Endothelial cell (in vitro differentiated cells): ENCODE measurements at places on chromosomes 13 and 19.

- DNase-seq, result no peak
Observed at GRCh38 chr13:52707375-52707774, 32.2 kb downstream of the CNMD start.

- DNase-seq, result no peak
Observed at GRCh38 chr13:105139380-105140285, 1395.8 kb downstream of the EFNB2 start.

GRCh38 chr13:110121422-110122083 lies 185.4 kb downstream of the COL4A1 start:
- no peak for DNase-seq

DNA sequence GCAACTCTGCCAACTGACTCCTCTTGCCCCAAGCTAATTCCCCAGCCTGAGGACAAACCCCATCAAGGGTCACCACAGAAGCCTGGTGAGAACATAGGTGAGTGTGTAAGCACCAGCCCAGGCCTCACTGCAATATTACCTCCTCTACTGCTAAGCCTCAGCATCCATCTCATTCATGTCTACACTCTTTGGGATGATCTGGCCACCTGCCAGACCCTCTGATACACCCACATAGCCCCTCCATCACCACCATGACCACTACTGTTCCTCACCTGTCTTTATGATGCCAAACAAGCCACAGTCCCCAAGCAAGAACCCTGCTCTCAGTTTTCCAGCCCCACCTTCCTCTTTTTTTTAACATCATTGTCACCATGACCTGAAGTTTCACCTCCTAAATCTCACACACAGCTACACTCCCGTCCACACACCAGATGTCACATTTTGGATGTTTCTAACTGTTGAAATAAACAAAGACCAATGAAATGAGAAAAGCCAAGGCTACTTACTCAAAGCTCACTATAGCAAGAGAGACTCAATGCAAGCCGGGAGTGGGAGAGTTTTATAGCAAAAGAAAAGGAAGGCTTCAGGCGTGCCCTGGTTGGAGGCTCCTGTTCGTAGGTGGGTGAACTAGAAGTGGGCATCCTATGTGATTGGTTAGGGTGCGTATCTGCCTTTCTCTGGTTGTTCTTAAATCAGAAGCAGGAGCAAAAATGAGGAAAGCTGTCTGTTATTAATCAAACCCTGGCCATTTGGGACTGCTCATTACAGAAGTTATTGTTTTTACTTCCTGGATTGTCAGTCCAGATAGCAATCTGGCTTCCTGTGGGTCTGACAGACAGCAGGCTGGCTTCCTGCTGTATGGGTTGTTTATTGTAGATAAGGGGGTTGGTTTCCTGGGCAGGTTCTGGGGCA lies 2.0 kb downstream of the ZNF792 start:
- peak; percentile 57 for DNase-seq

DNA sequence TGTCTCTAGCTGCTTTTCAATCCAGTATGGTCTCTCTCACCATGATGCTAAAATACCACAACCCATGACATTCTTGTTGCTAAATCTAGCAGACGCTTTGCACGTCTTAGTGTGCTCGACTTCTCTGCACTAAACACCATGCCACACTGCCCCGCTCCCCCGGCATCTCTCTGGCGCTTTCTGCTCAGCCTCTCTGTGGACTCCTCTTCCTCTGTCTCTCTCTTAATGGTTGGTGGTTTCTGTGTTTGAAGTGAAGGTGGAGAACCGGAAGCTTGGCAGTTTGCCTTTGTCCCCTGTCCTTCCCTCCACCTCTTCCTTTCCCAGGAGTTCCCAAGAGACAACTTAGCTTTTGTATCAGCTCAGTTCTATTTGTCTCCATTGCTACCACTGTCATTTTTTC lies 8.8 kb downstream of the ERCC5 start:
- DNase-seq, result no peak

DNA sequence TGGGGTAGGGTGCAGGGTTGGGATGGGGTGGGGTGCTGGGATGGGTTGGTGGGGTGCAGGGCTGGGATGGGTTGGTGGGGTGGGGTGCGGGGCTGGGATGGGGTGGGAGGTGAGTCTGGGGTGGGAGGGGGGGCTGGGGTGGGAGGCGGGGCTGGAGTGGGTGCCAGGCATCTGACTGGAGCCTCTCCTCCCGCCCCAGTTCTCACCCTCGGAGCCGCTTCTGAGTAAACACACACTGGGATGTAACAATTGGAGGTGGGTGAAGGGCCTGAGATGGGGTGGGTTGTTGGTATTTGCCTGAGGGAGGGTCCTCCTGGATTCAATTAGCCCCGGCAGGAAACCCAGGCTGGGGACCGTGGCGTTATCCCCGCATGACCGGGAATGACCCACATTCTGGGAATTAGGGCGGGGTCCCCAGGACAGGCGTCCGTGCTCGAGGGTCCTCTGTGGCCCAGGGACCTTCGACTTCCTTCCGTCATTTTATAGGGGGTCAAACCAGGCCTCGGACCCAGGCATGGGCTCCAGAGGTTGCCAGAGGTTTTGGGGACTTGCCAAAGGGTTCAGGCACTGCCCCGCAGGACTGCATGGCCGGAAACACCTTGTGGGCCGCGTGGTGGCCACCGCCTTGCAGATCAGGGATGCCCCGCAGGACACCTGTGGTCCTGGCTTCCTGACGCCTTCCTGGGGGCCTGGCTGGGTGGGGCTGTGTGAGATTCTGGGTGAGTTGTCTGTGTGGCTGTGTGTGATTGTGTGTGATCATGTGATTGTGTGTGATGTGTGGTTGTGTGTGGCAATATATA lies 1.4 kb downstream of the TMPRSS9 start:
- DNase-seq, result no peak

DNA sequence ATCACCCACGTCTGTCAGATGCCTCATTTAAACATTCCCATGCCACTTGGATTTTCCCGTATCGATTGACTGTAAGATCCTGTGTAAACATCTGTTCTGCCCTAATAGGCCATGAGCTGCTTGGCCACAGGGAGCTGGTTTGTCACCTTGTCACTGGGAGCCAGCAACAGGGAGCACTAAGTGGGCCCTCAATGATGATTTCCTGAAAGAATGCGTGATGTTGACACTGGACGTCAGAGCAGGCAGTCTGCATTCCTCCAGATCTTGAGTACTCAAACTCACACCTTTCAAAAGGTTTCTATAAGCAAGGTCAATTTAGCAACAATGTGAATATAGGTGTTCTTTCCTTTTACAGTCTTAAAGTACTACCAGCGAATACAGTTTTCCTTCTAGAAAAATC lies 78.8 kb downstream of the TUBGCP3 start:
- DNase-seq, result no peak

DNA sequence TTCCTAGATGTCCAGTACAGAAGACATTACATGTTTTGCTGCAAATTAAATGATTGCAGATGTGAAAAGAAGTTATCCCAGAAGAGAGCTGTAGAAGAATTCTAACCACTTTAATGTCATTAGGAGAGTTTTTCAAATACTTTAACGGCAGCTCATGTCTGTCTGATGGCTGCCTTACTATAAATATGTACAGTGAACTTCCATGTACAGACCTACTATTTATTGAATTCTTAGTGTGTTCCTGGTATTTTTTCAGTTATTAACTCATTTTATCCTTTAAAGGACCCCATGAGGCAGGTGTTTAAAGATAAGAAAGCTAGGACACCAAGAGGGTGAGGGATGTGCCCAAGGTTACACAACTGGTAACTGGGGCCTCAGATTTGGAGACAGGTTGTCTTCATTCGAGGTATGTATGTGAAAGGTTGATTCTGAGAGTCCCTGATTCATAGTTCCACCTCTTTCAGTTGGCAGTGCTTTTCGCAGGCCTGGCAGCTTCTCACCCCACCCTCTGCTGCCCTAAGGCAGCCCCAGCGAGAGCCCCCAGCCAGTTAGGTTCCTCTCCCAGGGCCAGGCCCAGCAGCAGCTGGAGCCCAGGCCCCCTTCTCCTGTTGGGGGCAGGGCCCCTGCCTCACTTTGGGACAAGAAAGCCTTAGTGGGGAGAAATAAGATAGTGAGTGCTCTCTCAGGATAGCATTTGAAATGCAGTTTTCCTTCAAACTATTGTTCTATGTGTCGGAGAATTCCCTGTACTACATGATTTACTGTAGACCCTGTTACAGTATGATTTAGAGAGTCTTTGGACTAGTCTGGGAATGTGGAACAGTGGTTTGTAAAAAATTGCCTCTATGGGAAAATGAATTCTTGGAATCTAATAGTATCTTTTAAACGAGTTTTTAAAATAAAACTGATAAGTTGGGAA lies 67.7 kb upstream of the TEX29 start:
- DNase-seq, result no peak

- DNase-seq, result no peak
Observed at GRCh38 chr19:48565090-48565489, 13.1 kb downstream of the SULT2B1 start.

DNA sequence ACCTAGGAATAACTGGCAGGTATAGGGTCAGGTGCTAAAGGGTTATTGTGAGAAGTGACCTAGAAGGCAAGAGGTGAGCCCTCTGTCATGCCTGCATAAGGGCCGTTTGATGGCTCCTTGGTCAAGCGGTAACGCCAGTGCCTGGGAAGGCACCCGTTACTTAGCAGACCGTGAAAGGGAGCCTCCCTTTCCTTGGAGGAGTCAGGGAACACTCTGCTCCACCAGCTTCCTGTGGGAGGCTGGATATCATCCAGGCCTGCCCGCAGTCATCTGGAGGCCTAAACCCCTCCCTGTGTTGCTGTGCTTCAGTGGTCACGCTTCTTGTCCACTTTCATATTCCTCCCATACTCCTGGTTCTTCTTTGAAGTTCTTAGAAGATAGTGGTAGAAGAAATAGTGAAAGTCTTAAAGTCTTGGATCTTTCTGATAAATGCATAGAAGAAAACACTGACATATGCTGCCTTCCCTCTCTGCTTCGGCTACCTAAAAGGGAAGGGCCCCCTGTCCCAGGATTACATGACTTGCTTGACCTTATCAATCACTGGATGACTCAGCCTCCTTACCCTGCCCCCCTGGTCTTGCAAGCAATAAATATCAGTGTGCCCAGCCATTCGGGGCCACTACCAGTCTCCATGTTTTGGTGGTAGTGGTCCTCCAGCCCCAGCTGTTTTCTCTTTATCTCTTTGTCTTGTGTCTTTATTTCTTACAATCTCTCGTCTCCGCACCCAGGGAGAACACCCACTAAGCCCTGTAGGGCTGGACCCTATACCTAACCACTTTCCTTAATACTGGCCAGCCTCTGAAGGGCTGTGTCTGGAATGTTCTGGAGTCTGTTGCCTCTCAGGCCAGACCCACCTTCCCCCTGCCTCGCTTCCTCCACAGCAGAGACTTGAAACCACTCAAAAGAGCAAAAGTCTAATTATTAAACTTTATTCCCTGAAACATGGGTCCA lies 16.1 kb upstream of the ABCC4 start:
- no peak for DNase-seq

DNA sequence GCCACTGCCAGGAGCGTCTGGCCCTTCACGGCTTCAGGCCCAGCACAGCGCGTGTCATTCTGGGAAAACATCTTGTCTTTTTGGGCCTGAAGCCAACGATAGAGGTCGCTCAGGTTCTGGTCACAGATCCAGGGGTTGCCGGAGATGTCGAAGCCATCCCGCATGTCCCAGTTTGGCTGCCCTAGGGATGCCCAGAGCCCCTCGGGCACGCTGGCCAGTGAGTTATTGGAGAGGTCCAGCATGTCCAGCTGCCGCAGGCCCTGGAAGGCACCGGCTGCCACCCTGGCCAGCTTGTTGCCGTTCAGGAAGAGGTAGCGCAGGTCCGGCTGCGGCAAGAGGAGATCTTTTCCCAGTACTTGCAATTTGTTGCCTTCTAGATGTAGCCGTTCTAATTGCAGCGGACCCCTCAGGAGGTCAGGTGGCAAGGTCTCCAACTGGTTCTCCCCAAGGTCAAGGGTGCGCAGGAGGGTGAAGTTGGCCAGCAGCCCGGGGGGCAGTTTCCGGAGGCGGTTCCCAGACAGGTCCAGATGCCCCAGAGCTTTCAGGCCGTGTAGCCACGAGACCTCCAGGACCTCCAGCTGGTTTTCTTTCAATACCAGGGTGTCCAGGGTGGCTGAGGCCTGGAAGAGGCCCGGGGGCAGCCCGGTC lies 1.8 kb downstream of the LRG1 start:
- DNase-seq, result no peak

- DNase-seq, result no peak
Observed at GRCh38 chr19:18931316-18932162, 9.5 kb downstream of the HOMER3 start.

DNA sequence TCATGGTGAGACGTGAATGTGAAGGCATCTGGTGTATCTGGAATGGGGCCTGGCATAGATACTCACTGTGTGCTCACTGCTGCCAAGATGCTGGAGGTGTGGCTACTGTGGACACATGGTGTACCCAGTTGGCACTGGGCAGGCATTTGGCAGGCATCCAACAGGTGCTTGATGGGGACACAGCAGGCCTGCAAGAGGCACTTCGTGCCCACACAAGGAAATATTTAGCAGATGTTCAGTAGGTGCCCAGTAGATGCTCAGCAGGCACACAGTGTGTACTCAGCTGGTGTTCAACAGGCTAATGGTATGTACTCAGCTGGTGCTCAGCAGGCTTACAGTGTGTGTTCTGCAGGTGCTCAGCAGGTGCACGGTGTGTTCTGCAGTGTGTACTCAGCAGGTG lies 14.2 kb downstream of the CRTC1 start:
- DNase-seq, result no peak

- no peak for DNase-seq
Observed at GRCh38 chr13:21979161-21979806, 308.4 kb downstream of the FGF9 start.

DNA sequence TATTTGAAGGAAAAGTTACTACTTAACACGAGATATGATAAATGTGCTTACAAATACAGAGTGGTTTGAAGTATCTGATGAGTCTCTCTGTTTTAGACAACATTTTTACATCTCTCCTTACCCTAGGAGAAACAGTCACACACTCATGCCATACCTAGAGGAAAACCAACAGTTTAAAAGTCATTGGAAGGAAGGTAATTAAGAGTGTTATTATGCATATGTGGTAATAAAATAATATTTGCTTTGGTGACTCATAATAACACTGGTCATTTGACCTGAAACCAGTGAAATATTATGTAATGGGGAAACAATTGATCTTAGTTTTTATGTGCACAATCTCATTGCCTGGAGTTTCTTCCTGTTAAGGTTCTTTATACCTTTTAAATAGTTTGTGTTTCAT lies 136.9 kb upstream of the SOX21 start:
- no peak for DNase-seq
